ENCODE measurements at places on chromosomes 12 and 14.

GRCh38 chr14:99028041-99028440 lies 244.0 kb downstream of the BCL11B start:
- DNase-seq, result no peak

DNA sequence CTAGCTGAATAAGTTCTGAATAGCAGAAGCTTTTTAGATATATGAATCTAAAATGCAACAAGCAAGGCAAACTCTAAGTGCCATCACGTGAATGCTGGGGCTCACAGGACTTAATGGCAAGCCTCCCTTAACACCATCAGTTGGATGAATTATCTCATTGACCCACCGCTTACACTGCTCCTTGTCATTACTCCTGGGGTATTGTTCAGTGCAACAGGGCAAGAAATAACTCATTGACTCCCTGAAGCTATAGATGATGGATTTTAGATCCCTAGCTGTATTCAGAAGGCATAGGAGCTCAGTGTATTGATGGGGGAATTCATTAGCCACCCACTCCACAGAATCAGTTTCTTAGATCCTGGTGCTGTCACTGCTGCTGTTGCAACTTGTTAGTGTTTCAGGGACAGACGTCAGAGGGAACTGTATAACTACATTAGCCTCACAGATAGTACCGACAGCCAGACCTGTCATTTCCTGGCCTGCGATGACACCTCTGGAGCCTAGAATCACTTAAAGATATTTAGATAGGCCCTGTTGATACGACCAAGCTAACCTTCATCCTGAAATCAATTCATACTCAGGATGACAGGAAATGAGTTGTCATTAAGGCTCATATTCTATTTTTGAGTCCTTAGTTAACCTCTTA lies 735.3 kb downstream of the DIO2 start:
- no peak for DNase-seq

GRCh38 chr12:131113568-131114270 lies 160.0 kb downstream of the ADGRD1 start:
- no peak for DNase-seq

- DNase-seq, result no peak
Observed at GRCh38 chr12:74903522-74903921, 306.1 kb downstream of the KCNC2 start.

DNA sequence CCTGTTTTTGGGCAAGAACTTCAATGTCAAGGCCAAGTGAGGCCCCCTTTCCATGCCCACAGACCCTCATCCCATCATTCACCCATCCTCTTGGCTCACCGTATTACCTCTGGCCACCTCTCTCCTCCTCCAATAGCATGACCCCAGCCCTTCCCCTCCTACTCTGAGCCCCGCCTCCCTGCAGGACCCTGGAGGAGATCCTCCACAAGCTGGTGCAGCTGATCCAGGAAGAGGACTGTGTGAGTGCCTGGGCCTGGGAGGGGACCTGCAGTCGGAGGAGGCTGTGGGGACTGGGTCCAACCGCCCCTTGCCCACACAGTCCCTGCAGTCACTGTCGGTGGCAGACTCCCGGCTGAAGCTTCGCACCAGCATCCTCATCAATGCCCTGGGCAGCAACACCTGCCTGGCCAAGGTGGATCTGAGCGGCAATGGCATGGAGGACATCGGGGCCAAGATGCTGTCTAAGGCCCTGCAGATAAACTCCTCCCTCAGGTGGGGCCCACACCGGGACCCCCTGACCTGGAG lies 7.2 kb downstream of the CARMIL3 start:
- no peak for DNase-seq

- no peak for DNase-seq
Observed at GRCh38 chr14:73723797-73724661, 9.8 kb upstream of the PNMA1 start.

All from effector memory CD4-positive, alpha-beta T cell (primary cell).